Transverse colon (tissue), 4 donors: ENCODE measurements at places on chromosomes 6 and 20. TPM values are rescaled to one million over a fixed set of nuclear protein-coding genes. Genes with fewer than 3 reads are reported as not detected.

DNA sequence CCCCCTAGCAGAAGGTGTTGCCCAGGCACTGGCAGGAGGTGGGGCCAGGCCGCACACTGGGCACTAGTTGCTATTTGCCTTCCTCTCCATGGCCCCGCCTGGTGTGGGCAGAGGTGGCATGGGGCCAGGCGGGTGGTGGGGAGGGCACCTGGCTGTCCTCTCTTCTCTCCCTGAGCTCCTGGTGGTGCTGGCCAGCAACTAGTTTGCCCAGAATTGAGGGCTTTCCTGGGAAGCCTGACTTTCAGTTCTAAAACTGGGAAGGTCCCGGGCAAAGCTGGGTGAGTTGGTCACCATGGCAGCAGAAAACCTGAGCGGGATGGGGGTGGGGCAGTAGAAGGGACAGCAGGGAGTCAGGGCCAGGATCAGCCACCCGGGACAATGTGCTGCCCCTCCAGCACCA is 48.2 kb downstream of the RBM38 start:
- peak; percentile 77 for DNase-seq
- no peaks in the 10 kb centered on the region for H3K27me3 ChIP-seq
- H3K4me1 ChIP-seq: peaks cover 36% of the 10 kb centered on the region

DNA sequence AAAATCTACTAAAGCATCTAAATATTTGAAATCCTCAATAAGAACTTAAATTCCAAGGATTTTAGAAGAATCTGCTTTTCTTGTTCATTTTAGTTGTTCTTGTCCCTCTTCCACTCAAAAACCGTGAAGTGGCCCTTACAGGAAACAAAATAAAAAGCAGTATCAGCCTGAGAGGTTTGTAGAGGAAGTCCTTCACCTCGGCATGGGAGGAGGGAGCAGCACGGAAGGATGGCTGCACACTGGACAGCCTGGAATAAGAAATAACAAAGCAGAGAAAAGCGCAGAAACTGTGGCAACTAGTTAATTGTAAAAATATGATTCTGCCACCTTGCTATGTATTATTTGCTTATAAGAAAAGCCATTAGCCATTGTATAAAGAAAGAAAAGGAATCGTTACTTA is 46.1 kb downstream of the RALGAPA2 start:
- no peak for DNase-seq
- no peaks in the 10 kb centered on the region for H3K36me3 ChIP-seq

The PSORS1C2 gene
- not detected for total RNA-seq

The PRPH2 gene
- total RNA-seq: 1.1 TPM

The TP53TG5 gene
- not detected for total RNA-seq

GRCh38 chr20:19812696-19813095 is 54.6 kb downstream of the RIN2 start:
- no peaks in the 10 kb centered on the region for H3K27me3 ChIP-seq
- no peak for DNase-seq
- no peaks in the 10 kb centered on the region for H3K4me1 ChIP-seq
- H3K36me3 ChIP-seq: no peaks in the 10 kb centered on the region
- no peak overlapping the region for H3K4me3 ChIP-seq
- no peak overlapping the region for H3K27ac ChIP-seq

GRCh38 chr20:50526403-50526989 is 16.3 kb downstream of the PTPN1 start:
- no peak overlapping the region for H3K4me3 ChIP-seq
- H3K4me1 ChIP-seq: peaks cover 81% of the 10 kb centered on the region
- H3K27ac ChIP-seq: peak overlapping the region; percentile 62
- no peaks in the 10 kb centered on the region for H3K27me3 ChIP-seq

DNA sequence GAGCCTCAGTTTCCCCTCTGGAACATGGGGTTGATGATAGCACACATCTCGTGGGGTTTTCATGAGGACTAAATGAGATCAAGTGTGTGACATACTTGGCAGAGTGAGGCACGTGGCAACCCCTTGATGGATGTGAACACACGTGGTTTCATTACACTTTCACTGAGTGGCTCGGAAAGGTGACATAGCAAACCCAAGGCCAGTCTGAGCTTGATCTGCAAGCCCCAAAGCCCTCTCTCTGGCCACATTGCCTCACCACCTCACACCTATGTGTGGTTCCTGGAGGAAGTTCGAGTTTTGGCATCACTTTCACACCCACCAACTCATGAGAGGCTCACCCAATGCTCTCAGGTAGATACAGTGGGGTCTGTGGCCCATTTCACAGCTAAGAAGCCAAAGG is 60.0 kb downstream of the CPNE5 start:
- no peaks in the 10 kb centered on the region for H3K4me1 ChIP-seq
- no peak overlapping the region for H3K27ac ChIP-seq
- no peaks in the 10 kb centered on the region for H3K36me3 ChIP-seq
- no peaks in the 10 kb centered on the region for H3K27me3 ChIP-seq
- DNase-seq: no peak
- H3K4me3 ChIP-seq: no peak overlapping the region

- no peak overlapping the region for H3K27ac ChIP-seq
- no peaks in the 10 kb centered on the region for H3K36me3 ChIP-seq
- H3K4me1 ChIP-seq: peaks cover 12% of the 10 kb centered on the region
Measured at GRCh38 chr20:51379601-51380341, 162.7 kb downstream of the NFATC2 start.

- no peak for DNase-seq
- H3K4me3 ChIP-seq: no peak overlapping the region
- no peak overlapping the region for H3K27ac ChIP-seq
- no peaks in the 10 kb centered on the region for H3K4me1 ChIP-seq
- no peaks in the 10 kb centered on the region for H3K36me3 ChIP-seq
Measured at GRCh38 chr6:168686831-168687730, 246.1 kb downstream of the SMOC2 start.

DNA sequence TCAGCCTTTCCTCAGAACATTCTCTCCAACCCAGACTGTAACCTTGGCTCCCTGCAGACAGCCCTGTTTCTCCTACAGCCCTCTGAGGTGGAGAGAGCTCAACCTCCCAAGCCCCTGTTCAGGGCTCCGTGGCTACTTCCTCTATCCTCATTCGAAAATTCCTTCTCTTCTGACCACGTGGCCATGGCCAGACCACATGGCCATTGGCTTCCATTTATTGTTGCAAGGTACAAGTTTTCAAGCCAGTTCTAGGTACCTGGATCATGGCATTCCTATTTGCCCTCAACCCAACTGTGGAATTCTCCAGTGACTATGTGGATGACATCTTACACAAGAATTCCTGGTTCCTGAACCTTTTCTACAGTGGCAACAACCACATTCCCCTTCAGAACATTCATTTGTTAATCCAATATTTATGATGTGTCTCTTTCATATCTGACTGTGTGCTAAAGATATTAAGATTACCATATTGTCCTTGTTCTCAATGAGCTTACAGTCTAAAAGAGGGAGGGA is 161.9 kb downstream of the GMPR start:
- no peaks in the 10 kb centered on the region for H3K36me3 ChIP-seq
- no peak for DNase-seq
- no peaks in the 10 kb centered on the region for H3K27me3 ChIP-seq
- H3K4me1 ChIP-seq: peaks cover 10% of the 10 kb centered on the region
- H3K4me3 ChIP-seq: no peak overlapping the region

The TRIM40 gene
- 11.6 TPM for total RNA-seq

DNA sequence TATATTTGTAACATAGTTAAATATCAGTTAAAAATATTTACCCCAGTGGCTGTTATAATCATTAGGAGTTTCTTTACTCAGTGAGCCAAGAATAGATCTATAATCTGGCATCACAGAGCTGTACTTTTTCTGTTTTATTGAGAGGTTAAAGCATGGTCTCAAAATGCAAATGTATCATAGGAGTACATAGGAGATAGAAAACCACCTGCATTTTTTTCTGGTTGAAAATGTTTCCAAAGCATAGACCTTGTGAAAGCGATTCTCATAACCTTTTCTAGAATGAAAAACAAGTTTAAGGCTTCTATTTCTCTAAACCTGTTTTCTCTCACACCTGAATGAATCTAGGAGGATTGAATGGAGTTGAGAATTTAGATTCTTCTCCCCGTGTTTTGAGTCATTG is 14.4 kb downstream of the KCNQ5 start:
- no peaks in the 10 kb centered on the region for H3K4me1 ChIP-seq
- H3K4me3 ChIP-seq: no peak overlapping the region
- H3K27ac ChIP-seq: no peak overlapping the region
- DNase-seq: no peak
- H3K36me3 ChIP-seq: no peaks in the 10 kb centered on the region

DNA sequence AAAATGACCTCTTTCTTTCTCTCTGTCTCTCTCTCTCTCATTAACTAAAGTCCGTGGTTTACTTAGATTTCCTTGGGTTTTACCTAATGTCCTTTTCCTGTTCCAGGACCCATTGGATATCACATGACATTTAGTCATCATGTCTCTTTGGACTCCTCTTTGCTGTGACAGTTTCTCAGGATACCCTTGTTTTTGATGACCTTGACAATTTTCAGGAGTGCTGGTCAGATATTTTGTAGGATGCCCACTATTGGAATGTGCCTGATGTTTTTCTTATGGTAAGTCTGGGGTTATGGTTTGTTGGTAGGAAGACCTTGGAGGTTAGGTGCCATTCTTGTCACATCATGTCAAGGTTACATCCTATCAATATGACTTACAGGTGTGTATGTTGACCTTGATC is 199.2 kb upstream of the HTR1E start:
- DNase-seq: no peak
- no peak overlapping the region for H3K4me3 ChIP-seq
- no peaks in the 10 kb centered on the region for H3K4me1 ChIP-seq

The NKAPL gene
- total RNA-seq: 0.55 TPM

DNA sequence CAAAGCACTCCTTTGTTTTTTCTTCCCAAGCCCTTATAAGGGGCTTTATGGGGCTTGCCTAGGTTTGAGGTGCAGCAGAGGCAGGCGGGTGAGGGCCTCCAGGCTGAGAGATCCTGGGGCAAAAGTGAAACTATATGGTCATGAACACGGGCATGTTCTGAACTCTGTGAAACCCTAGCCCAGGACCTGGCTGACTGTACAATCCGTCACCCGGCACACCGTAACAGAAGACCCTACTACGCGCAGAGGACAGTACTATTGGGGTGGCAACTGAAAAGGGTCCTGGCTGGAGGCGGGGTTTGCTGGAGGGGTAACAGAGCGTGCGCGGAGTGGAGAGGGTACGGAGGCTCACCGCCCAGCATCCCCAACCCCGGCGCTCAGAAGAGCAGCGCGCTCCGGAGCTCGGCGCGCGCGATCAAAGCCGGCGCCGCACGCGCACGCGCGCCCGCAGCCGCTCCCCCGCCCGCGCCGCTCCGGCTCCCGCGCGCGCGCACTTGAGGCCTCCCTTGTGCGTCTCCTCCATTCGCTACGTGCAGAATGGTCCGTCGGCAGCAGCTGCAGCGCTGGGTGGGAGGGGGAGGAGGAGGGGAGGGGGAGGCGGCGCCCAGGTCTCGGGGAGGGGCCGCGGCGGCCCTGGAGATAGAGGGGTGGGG is 54.2 kb downstream of the MRPL14 start:
- H3K27ac ChIP-seq: peak overlapping the region; percentile 34
- H3K27me3 ChIP-seq: peaks cover 3% of the 10 kb centered on the region
- peak overlapping the region; percentile 54 for H3K4me3 ChIP-seq

- no peaks in the 10 kb centered on the region for H3K36me3 ChIP-seq
- DNase-seq: no peak
- H3K27ac ChIP-seq: no peak overlapping the region
- H3K27me3 ChIP-seq: no peaks in the 10 kb centered on the region
Measured at GRCh38 chr6:170206317-170206621, 84.6 kb downstream of the DLL1 start.

- H3K4me3 ChIP-seq: no peak overlapping the region
- H3K27ac ChIP-seq: no peak overlapping the region
- no peaks in the 10 kb centered on the region for H3K36me3 ChIP-seq
- DNase-seq: peak; percentile 49
Measured at GRCh38 chr6:89281779-89282246, 33.3 kb downstream of the GABRR2 start.

The KIF25 gene
- total RNA-seq: not detected

- no peak overlapping the region for H3K27ac ChIP-seq
- no peaks in the 10 kb centered on the region for H3K4me1 ChIP-seq
- no peak overlapping the region for H3K4me3 ChIP-seq
- no peak for DNase-seq
Measured at GRCh38 chr6:81890846-81891245, 138.4 kb upstream of the TENT5A start.

The TREML2 gene
- 0.14 TPM for total RNA-seq

GRCh38 chr6:117595099-117595923 is 7.0 kb downstream of the GOPC start:
- peaks cover 10% of the 10 kb centered on the region for H3K4me1 ChIP-seq
- no peak for DNase-seq
- H3K27me3 ChIP-seq: no peaks in the 10 kb centered on the region
- peak overlapping the region; percentile 20 for H3K27ac ChIP-seq
- no peak overlapping the region for H3K4me3 ChIP-seq

- no peaks in the 10 kb centered on the region for H3K36me3 ChIP-seq
- H3K4me3 ChIP-seq: no peak overlapping the region
- no peak for DNase-seq
- H3K27ac ChIP-seq: peak overlapping the region; percentile 1
Measured at GRCh38 chr20:37914672-37915433, 11.9 kb downstream of the VSTM2L start.

The SPATS1 gene
- total RNA-seq: not detected

- no peak for DNase-seq
- no peak overlapping the region for H3K4me3 ChIP-seq
- H3K27me3 ChIP-seq: no peaks in the 10 kb centered on the region
- peak overlapping the region; percentile 63 for H3K27ac ChIP-seq
- H3K36me3 ChIP-seq: peaks cover 67% of the 10 kb centered on the region
Measured at GRCh38 chr20:49287555-49288249, 9.8 kb upstream of the ZNFX1 start.

- no peaks in the 10 kb centered on the region for H3K27me3 ChIP-seq
- H3K4me3 ChIP-seq: no peak overlapping the region
- DNase-seq: no peak
Measured at GRCh38 chr6:63745784-63746183, 110.2 kb downstream of the PHF3 start.

- H3K27me3 ChIP-seq: peaks cover 80% of the 10 kb centered on the region
- DNase-seq: peak; percentile 53
- H3K4me3 ChIP-seq: peak overlapping the region; percentile 41
- no peaks in the 10 kb centered on the region for H3K36me3 ChIP-seq
- H3K27ac ChIP-seq: no peak overlapping the region
- H3K4me1 ChIP-seq: peaks cover 4% of the 10 kb centered on the region
Measured at GRCh38 chr20:25076731-25077609, 5.0 kb downstream of the VSX1 start.

The NPEPL1 gene
- total RNA-seq: 109 TPM

DNA sequence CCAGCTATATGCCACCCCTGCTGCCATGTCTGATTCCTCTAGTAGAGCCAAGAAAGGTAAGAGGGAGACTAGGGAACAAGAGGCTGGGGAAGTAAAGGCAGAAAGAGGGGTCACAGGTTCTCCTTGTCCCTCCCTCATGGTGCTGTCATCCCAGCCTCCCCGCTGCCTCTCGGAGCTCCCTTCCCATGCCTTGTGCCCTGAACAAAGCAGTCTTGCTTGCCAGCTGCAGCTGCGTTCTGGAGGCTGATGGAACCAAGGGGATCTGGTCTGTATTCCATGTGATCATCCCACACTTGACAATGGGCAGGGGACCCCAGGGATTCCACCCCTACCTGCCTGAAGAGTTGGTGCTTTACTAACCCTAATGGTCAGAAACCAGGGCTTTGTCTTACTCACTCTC is 61.4 kb downstream of the DAAM2 start:
- DNase-seq: no peak
- peaks cover 7% of the 10 kb centered on the region for H3K4me1 ChIP-seq
- H3K27me3 ChIP-seq: no peaks in the 10 kb centered on the region
- H3K4me3 ChIP-seq: no peak overlapping the region
- H3K36me3 ChIP-seq: no peaks in the 10 kb centered on the region
